ENCODE measurements at places on chromosomes 7 and 10.

DNA sequence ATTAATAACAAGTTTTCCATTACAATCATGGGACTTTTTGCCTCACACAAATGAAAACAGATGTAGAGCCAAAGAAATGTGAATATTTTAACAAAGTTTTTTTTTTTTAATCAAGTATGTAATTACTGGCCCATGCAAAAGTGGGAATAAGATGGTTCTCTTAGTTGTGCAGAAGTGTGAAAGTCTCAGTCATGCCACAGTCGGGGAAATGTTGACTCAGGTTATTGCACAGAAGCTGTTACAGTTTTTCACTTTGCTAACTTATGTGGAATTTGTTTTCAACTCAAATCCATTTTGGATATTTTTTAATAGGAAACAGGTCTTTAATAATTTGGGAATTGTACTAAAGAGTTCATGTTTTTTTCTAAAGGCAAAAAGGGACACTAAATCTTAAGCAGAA is 44.0 kb upstream of the CAV2 start:
- no peak for DNase-seq

DNA sequence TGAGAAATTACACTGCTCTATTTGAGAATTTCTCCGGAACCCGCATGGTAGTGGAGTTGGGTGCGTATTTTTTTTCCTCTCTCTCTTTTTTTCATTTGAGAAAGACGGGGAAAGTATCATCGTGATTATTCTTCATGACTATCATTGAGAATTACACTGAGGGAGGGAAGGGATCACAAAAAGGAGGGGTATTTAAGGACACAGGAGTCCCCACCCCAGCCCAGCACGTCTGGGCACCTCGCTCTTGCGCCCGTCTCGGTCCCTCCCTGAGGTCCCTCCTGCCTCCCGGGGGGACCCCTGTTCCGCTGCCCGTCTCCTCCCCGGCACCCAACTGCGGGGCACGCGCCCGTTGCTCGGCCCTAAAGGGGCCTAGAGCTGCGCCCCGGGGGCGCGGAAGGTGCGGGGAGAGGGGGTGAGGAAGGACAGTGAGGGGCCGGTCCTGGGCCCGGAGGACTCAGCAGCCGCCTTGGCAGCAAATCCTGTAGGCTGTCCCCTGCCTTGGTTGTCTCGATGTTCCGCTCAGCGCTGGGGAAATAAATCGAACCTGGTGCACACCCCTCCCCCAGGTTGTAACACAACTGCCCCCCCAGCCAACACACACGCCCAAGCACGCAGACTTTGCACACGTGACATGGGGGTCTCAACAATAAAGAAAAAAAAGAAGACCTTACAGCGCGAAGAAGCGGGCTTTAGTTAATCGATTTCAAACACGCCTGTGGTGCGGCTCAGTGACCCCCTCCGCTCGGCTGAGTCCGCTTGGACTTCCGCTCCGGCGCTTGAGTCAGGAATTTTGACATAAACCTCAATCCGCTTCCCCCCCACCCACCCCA is 18.6 kb upstream of the GATA3 start:
- DNase-seq = no peak

- DNase-seq = no peak
Measured at GRCh38 chr10:131683941-131684340, 216.9 kb upstream of the PPP2R2D start.

DNA sequence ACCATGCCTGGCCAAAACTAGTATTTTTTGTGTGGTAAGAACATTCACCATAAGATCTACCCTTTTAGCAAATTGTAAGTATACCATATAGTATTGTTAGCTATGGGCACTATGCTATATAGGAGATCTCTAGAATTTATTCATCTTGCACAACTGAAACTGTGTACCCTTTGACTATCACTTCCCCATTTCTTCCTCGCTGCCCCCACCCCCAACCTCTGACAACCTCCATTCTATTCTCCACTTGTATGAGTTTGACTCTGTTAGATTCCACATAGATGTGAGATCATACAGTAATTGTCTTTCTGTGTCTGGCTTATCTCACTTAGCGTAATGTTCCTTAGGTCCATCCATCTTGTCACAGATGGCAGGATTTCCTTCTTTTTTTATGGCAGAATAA is 3.6 kb downstream of the CASP7 start:
- no peak for DNase-seq

- no peak for DNase-seq
Measured at GRCh38 chr7:128937647-128938543, at the start of gene IRF5. Gene IRF5, plus strand, starts transcription at chr7:128937927. Its CDS starts 4,155 bp downstream, at chr7:128942082.

GRCh38 chr10:653991-654646 is 35.3 kb downstream of the DIP2C start:
- no peak for DNase-seq

GRCh38 chr10:15735763-15736162 is 16.0 kb upstream of the ITGA8 start:
- no peak for DNase-seq

GRCh38 chr7:114180556-114181266 is 233.9 kb upstream of the FOXP2 start:
- DNase-seq = no peak

DNA sequence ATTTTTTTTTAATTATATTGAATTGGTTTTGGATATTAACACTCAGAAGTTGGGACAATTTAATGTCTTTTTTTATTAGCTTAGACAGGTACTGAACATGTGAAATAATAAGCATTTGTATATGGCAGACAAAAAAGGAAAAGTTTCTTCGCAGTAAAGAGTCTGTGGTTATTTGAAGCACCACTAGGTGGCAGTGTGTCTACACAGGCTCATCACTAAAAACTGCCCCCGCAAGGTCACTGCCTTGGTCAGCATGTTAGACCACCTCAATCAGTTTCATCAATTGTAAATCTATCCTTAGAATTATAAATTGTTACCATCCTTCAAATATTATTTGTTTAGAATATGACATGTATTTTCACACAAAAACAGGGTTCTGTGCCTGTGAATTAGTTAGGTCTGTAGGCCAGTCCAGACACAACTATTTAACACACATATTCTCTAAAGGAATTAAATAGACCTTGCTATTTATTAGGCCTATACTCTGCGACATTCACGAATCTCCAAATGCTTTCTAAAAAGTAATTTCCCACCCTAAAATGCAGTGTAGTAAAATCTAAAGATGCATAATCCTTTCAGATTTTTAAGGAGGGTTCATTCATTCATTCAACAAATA is 17.0 kb downstream of the PNLIPRP3 start:
- DNase-seq = no peak

DNA sequence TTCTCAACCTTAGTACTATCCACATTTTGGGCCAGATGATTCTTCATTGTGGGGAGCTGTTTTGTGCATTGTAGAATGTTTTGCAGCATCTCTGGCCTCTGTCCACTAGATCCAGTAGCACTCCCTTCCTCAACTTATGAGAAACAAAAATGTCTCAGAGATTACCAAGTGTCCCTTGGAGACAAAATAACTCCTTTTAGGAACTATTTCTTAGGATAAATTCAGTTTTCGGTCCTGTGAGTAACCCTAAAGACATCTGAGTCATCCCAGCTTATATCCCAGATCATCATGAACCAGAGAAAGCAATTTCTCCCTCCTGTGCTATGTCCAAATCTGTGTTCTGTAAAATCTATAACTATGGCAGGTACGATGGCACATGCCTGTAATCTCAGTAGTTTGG is 266.6 kb upstream of the PHYHIPL start:
- no peak for DNase-seq

DNA sequence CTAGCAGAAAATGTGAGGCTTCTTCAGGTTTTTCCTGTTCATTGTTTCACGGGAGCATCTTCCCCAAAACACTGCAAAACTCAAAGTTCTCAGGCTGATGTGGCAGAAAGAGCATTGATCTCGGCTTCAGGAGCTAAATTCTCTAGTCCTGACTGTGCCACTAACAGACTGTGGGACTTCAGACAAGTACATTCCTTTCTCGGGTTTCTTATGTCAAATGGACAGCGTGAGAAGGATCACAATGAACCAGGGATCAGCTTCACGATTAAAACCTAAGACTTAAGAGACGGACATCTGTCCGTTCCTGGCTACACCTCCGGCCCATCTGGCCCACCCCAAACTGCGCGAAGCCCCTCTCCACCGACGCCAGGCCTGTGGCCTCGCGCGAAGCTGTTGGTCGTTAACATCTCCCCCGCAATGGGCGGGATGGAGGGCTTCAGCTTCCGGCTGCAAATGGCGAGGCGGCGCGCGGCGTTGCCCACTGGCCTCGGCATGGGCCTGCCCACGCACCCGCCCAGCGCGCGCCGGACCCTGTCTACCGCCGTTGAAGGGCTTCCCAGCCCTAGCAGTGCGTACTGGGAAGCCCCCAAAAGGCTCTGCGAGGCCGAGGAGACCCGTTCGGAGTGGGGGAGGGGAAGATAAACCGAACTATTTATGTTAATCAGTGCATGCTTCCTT is 549 bp upstream of the DDX50 start:
- DNase-seq = no peak

DNA sequence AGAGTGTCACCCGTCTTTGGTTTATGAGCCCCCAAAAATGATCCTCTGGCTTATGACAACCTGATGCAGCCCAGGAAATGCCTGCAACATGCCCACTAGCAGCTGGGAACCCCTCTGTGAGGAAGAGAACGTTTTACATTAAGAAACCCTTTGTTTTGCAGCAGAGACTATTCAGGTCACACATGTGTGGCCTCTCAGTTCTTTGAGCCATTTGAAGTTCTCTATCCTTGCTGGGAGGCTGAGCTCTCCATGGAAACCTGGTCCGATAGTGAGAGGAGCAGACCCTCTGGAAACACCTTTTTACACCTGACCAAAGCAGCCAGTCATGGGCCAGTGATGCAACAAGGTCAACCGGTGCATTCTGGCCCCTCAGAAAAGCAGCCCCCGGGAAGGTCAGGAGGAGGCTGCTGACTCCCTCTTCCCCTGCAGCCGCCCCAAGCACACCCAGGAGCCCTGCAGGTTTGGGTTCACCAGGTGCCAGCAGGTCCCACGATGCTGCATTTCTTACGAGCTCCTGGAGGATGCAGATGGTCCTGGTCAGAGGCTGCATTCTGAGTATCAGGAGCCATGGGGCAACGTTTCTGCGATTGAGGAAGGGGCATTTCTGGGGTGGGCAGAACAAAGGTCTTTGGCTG is 134.3 kb downstream of the ZMYND11 start:
- DNase-seq = no peak

- no peak for DNase-seq
Measured at GRCh38 chr7:16833373-16833772, 28.6 kb upstream of the AGR2 start.

DNA sequence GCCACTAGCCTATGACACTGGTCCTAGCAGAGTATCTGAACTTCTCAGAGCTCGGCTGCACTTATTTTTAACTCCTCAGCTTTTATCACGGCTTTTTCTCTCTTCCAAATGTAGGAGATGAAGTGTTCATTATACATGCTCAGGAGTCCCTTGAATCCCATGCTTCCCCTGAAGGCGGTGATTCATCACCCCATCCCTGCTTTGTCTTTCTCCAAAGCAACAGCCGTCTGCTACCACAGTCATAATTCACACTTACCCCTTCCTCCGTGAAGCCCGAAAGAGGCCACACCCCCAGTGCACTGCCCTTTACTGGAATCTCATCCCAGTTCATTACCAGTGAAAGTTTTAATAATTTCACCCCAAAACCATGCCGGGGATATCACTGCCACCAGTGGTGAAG is 301.5 kb upstream of the SHH start:
- no peak for DNase-seq

DNA sequence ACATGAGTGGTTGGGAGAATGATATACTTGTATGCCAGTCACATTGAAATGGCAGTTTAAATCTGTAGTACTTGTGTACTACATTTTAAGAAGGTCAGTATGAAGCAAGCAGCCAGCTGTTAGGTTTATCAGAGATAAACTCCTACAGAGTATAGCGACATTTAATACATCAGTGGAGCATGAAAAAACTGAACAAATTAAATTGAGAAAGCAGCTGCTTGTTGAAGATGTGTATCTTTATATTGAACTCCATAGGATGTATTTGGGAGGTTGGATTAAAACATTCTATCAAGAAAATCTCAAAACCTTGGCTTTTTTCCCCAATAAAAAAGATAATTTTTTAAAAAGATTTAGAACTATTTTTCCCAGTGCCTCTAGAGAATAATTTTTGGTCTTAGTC is 47.8 kb downstream of the PHF14 start:
- no peak for DNase-seq

GRCh38 chr7:76047305-76047810 is 442 bp downstream of the STYXL1 start:
- DNase-seq = no peak

GRCh38 chr10:14613588-14613920 is 161.1 kb downstream of the FAM107B start:
- DNase-seq = no peak

- DNase-seq = no peak
Measured at GRCh38 chr10:126037946-126038345, 141.6 kb downstream of the FANK1 start.

DNA sequence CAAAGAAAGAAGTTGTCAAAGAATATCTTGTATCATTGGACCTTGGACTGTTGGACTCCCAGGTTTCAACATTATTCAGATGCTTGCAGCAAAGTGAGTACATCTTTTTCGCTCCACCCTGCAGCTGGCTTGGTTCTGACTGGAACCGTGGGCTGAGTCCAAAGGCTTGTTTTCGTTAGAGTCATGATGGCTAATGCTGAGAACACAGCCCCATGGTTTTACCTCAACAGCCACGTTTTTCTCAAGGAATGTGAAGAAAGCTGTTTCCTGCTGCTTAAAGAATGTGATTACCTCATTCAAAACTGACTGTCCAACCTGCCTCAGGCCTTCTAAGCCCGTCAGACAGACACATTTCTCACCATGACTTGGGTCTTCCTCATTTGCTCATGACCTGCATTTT is 69.5 kb downstream of the STEAP1B start:
- DNase-seq = no peak

DNA sequence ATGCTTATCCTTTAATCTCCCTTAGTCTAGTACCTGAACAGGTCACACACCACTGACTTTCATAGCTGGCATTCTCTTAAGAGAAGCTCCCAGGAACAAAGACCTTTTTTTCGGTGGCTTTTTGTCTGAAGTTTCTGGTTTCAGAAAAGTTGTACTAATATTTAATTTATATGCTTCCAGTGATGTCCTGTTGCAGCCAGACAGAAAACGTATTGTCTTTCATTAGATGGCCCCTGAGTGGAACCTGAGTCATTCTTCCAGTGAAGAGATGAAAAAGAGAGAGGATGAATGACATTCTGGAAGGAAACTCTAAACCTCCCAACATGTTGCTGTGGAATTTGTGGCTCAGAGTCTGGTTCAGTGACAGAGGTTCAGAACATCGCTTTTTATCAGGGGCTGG is 274.8 kb upstream of the TAC1 start:
- DNase-seq = no peak

GRCh38 chr7:30877015-30877769 is 34.5 kb upstream of the AQP1 start:
- no peak for DNase-seq

All from cerebellar nuclear complex (tissue), 1 donor.